Frontal cortex (tissue), 4 donors: ENCODE measurements at places on chromosomes 2 and 18. TPM values are rescaled to one million over a fixed set of nuclear protein-coding genes. Genes with fewer than 3 reads are reported as not detected.

Gene CHRNA1
- not detected for total RNA-seq

Gene IMPA2
- total RNA-seq, result 2.9 TPM

- no peak for DNase-seq
Measured at GRCh38 chr2:8329660-8330622, 351.9 kb upstream of the ID2 start.

- DNase-seq, result no peak
Measured at GRCh38 chr2:26597197-26597596, 44.0 kb downstream of the CIB4 start.

Gene C2orf68
- total RNA-seq, result 22.8 TPM

- no peak for DNase-seq
Measured at GRCh38 chr18:62844850-62845643, 129.7 kb downstream of the PHLPP1 start.

- DNase-seq, result no peak
Measured at GRCh38 chr18:6741232-6741663, 11.7 kb downstream of the ARHGAP28 start.
